ENCODE measurements at places on chromosomes 12 and 14.

DNA sequence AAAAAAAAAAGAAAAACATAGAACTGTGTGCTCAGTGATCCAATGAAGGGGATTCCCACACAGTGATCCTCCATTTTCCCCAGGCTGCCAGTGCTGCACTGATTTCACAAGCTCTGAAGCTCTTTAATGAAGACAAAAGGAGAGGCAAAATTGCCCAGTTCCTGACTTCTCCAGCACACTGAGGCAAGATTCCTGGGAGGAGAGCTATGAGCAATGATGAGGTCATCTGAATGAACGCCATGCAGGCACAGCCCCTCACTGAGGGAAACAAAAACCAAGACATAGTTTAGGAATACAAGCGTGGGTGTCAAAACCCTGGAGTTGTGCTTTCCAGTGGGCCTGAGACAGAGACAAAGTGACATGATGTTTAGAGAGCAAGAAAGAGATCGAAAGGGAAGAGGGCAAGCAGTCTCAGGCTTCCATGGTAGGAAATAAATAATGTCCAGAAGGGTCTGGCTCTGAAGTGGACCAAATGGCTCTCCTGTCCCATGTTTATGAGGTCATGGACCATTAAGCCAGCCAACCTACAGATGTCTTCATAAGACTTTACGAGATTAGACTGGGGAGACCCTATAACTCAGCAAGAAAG lies 40.9 kb upstream of the SMUG1 start:
- no peak for DNase-seq

DNA sequence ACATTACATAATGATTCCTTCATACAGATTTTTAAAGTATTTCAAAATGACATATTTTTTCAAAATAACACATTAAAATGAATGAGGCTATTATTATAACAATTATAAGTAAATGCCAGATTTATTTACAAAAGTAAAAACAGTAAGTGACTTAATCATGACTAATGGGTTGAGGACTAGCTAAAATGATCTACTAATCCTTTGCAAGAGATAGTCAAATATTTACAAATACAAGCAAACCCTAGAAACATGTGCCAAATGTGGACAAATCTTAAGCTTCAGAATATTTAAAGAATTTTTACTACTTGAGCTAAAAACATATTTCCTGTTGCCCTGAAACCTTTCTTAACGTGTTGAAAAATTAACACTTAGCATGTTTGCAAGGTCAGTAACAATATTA lies 74.8 kb downstream of the KIF21A start:
- no peak for DNase-seq

DNA sequence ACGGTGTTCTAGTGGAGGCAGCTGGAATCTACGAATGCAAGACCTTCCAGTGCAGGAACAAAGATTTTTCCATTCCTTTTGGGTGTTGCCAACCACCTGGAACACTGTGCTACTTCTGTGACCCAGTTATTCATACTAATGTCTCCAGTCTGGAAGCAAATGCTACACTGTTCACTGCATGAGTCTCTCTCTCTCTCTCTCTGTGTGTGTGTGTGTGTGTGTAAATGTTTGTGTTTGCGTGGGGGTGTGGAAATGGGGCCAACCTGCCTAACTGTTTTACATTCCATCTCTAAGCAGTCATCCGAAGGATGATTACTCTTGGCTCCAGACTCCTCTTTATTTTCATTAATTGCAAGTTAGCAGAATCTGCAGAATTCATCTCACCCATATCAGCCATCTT lies 29.9 kb upstream of the YBX3 start:
- no peak for DNase-seq

DNA sequence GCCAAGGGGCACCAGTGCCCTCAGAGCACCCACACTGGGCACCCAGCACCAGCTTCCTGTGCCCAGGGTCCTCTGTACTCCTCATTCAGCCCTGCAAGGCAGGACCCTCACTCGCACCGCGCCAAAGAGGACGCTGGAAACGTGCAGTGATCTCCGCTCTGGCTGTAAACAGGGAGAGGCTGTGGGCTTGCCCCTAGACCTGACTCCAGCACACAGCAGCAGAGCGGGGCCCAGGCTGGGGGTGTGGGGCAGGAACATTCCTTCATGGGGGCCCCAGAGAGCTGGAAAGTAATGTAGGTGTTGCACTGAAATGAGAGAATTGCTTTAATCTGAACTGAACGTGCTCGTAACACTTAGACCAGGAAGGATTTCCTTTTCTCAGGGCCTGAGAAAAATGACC lies 5.0 kb upstream of the BRF1 start:
- no peak for DNase-seq

DNA sequence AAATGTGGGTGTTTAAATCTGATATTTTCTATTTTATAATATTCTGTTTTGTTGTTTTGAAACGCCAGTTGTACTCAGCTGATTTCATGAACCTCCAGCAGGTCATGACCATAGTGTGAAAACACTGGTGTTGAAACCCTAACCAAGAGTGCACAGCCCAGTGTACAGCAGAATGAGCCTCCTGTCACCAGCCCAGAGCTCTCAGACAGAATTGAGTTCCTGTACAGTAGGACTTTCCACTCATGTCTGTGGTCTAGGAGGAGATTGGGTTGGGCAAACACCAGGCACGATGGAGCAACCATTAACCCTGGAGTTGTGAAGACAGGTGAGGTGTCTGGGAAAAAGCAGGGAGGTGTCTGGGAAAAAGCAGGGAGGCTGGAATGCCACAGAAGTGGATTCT lies 908.8 kb downstream of the VRK1 start:
- DNase-seq, result peak; percentile 57

DNA sequence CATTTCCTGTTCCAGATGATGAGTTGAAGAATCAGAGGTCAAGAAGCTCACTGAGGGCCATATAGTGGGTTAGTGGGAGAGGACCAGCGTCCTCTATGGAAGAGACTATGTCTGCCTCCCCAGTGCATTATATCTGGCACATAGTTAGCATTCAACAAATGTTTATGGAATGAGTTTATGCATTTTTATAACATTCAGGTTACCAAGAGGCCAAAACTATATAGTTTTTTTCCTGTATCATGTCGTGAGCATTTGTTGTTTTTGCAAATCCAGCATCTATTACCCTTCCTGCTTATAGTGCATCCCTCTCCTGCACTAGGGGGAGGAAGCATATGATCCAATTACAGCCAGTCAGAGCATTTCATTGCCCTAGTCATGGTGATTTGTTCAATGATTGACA lies 60.6 kb downstream of the SUDS3 start:
- no peak for DNase-seq

DNA sequence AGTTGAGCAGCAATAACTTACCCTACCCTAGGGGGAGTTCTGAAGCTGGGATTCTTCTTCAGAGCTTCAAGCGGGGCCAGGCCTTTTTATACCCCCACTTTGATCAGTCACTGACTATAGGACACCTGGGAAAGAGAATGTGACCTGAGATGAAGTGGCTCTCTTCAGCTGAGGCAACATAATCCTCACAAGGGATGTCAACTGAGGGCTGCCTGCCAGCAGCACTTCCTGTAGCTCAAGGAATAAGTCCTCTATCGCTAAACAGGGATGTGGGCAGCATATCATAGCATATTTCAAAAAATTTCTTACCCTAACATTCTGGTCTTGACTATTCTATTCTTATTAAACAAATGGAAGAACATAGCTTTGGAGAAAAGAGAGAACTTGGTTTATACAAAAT lies 17.4 kb downstream of the LGALS3 start:
- no peak for DNase-seq

- DNase-seq, result no peak
Measured at GRCh38 chr14:50790589-50790988, 40.4 kb downstream of the NIN start.

All from NK-92 treated with Interleukin-12 subunit alpha and Interleukin-12 subunit beta, amount 100 ng/mL, for 24 hours (cell line).